DMS53 (cell line): ENCODE measurements at places on chromosomes 12 and 14.

DNA sequence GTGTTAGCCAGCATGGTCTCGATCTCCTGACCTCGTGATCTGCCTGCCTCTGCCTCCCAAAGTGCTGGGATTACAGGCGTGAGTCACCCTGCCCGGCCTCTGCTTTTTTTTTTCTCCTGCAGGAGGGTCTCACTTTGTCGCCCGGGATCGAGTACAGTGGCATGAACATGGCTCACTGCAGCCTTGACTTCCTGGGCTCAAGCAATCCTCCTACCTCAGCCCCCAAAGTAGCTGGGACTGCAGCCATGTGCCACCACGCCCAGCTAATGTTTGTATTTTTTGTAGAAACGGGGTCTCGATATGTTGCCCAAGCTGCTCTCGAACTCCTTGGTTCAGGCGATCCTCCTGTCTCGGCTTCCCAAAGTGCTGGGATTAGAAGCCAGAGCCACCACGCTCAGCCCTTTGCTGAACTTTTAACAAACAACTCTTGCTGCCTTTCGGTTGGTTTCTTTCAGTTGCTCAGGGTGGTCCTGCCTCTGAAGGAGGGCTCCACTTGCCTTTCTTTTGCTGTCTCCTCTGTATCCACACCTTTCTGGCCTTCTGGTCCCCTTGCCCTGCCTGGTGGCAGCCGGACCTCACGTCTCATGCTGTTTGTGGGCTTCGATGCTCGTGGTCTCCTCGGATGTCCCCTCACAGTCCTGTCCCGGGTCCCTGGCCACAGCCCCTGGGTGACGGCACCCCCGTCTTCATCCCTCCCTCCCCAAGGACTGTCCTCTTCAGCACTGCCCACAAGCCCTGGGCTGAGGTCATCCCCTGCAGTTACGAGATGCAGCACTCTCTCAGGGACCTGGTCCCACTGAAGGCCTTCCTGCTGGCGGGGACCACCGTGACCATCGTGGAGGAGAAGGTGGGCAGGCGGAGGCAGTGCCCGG, 3.8 kb upstream of the B3GNT4 start:
- DNase-seq: no peak

GRCh38 chr14:38121320-38122020, 86.2 kb upstream of the SSTR1 start:
- no peak for DNase-seq

DNA sequence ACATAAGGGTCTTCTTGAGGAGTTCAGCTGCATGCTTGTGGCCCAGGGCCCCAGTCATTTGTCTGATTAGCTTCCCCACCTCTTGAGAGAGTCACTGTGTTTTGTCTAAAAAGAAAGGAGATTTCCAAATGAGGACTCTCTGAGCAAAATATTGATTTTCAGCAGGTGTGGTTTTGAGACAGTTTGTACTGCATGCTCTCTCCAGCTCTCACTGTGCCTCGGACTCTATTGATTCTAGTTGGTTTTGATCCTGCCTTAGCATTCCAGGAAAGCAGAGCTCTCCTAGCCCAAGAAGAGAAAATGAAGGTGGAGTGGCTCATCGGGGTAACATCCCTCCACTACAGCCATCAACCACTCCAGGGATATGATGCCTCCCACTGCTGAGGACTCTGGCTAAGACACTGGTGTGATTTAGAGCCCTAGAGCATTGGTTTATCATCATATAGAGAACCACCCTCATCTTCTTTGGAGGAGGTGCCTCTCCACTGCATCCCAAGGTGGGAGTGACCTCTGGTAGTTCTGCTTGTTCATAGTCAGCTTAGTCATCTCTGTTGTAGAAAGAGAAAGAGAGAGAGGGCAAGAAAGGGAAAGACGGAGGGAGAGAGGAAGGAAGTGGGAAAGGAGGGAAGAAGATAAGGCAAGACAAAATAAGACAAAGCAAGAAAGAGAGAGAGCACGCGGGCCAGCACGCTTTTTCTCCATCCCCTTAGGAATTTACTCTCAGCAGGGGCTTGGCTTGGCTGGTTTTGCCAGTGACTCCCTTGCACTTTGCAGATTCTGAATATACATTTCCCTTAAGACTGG, 365.6 kb downstream of the DPF3 start:
- no peak for DNase-seq

- no peak for DNase-seq
Observed at GRCh38 chr12:26460361-26460760, 265.0 kb downstream of the SSPN start.

DNA sequence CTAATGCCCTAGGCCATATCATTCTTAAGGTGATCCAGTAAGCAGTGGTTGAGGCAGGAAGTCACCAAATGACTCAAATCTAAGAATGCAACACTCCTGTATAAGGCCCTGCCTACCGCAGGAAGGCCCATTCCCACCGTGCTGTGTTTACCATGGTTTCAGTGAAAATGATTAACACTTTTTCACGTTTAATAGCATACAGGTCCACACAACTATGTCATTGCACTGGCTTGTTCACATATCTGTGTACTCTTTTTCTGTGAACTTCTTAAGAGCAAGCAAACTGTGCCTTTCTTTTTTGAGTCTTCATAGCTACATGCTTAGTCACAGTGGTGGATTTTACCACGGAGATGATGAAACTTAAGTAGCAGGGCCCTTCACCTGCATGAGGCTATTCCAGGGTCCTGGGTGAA, 214.9 kb downstream of the CNTN1 start:
- peak; percentile 60 for DNase-seq

GRCh38 chr12:531951-532585, 72.3 kb downstream of the B4GALNT3 start:
- DNase-seq: peak; percentile 40

- DNase-seq: peak; percentile 59
Observed at GRCh38 chr12:121217063-121217462, 7.1 kb downstream of the P2RX4 start.

DNA sequence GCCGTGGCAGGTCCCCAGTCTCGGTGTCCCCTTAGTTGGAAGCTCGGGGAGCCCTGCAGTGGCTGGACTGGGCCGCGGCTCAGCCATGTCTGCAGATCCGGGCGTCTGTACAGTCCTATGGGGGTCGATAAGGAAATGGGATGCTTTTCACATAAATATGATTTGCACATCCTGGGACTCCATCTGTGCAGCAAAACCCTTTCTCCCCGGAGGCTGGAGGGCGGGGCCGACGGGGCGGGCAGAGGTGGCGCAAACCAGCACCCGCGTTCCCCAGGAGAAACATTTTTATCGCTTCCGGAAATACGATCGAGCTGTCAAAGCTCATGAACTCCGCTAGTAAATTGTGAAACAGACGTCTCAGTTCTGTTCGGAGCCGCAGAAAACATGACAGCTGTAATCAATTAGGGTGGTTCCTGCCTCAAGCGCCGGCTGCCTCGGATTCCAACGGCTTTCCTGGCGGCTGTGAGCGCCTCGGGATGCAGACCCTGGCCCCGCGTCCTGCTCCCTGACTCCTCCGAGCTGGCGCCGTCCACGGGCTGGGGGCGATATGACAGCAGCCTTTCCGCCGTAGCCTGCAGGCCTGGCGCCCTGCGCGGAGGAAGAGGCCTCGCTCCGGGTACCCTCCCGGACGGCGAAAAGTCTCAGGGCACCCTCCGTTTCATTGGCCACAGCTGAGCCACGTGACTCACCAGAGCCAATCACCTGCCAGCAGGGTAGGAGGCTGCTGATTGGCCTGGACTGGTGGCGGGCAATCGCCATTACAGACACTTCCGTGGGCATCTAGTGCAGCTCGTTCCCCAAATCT, 23.0 kb downstream of the DIO3 start:
- DNase-seq: no peak

DNA sequence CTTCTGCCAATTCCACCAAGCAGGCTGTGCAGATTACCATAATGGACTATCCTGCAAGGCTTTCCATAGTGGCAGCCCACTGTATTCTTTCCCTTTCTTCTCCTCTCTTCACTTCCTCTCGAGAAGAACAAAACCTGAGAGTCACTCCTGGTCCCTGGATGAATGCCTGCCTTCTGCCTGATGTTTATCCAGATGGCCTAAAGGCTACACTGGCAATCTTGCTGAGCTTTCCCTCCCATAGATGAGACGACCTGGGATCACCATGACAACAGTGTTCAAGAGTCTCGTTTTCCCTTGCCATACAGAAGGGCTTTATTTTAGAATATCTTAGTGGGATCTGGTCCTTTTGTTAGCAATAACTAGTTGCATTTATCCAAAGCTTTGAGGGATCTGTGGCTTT, 142.3 kb downstream of the RTN1 start:
- DNase-seq: peak; percentile 85

GRCh38 chr12:128583453-128583852, 240.3 kb downstream of the SLC15A4 start:
- DNase-seq: peak; percentile 16

DNA sequence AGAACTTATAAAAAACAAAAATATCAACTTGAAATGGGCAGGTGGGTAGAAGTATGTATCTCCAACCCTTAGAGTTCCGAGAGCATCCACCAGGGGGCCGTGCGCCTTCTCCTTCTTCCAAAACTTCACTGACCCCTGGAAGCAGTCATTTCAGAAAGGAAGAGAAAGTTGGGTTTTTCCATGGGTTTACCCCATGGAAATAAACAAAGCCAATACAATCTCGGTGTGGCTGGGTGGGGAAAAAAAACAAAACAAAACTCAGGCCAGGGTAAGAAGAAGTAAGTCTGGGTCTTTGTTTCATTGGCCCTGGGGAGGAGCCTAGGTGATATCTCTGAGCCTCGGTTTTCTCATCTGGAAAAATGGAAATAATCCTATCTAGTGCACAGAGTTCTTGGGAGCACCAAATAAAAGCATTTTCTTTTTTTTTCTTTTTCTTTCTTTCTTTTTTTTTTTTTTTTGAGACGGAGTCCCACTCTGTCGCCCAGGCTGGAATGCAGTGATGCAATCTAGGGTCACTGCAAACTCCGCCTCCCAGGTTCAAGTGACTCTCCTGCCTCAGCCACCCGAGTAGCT, 33.6 kb upstream of the HNF1A start:
- DNase-seq: peak; percentile 72

GRCh38 chr14:61287196-61287595, 6.1 kb upstream of the TMEM30B start:
- DNase-seq: no peak
